Stimulated activated CD4-positive, alpha-beta T cell treated with anti-CD3 and anti-CD28 coated beads, Interleukin-1b, Interleukin-23, amount 100 ng/mL, for 48 hours (primary cell): ENCODE measurements at places on chromosomes 5 and 9.
A peak's percentile ranks its signal among the peaks of the same experiment; 100 is the strongest.

DNA sequence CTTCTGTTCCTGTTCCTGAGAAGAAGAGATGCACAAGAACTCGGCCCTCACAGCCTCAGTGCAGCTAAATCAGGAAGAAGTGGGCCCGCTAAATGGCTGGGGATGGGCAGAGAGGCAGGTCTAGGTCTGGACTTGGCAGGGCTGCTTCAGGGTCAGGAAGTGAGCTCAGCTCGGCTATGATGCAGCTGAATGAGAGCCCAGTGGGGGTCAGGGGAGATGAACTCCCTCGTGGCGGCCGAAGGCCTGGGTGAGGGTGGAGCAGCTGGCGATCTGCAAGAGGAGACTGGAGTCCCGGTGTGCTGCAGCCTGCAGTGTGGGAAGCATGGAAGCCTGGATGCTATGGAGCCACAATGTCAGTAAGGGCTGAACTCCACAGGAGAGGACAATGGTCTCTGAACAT, 466.2 kb downstream of the SPOCK1 start:
- no peak for DNase-seq

DNA sequence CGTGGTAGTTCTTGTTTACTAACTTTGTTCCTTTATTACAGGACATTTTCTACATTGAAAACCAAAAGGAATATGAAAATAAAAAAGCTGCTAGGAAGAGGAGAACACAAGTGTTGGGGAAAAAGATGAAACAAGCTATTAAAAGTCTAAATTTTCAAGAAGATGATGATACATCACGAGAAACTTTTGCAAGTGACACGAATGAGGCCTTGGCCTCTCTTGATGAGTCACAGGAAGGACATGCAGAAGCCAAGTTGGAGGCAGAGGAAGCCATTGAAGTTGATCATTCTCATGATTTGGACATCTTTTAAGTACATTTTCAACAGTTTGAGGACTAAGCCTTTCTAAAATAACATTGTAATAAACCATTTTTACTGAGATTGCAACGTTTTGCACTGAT, 23.8 kb downstream of the PHAX start:
- peak; percentile 19 for DNase-seq

GRCh38 chr9:91914404-91914803, 35.6 kb downstream of the ROR2 start:
- DNase-seq, result no peak

DNA sequence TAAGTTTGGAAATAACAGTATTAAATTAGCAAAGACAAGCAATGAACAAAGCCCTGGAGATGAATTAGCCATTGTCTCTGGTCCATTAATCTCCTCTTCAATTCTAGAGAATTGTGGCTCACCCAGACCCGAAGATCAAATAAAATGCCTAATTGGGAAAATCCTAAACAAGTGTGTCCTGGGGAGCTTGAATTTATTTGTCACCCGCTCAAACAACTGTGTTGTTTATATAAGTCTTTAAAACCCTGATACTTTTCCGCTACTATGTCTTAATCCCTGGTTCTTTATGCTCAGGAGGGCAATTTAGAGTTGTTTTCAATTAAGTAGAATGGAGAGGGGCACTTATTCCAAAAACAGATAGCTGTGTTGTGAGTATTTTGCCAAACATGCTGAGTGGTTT, 128.4 kb downstream of the ANXA1 start:
- DNase-seq, result no peak

- no peak for DNase-seq
Measured at GRCh38 chr9:137286975-137287383, 9.5 kb downstream of the TOR4A start.

- no peak for DNase-seq
Measured at GRCh38 chr5:132012371-132013005, 1.0 kb upstream of the ACSL6 start.

GRCh38 chr5:181145133-181145532, 2.3 kb upstream of the OR2V2 start:
- no peak for DNase-seq

GRCh38 chr5:157651623-157652376, 438 bp downstream of the SOX30 start:
- DNase-seq, result peak; percentile 86
